NB4 (cell line): ENCODE measurements at places on chromosomes 3 and 15.

- DNase-seq = no peak
Observed at GRCh38 chr3:73403444-73403843, 221.3 kb downstream of the PDZRN3 start.

- DNase-seq = no peak
Observed at GRCh38 chr15:96303503-96304056, 26.9 kb upstream of the NR2F2 start.

- no peak for DNase-seq
Observed at GRCh38 chr3:24220859-24221657, 273.6 kb downstream of the THRB start.

- no peak for DNase-seq
Observed at GRCh38 chr15:91983729-91984340, 130.3 kb downstream of the SLCO3A1 start.

DNA sequence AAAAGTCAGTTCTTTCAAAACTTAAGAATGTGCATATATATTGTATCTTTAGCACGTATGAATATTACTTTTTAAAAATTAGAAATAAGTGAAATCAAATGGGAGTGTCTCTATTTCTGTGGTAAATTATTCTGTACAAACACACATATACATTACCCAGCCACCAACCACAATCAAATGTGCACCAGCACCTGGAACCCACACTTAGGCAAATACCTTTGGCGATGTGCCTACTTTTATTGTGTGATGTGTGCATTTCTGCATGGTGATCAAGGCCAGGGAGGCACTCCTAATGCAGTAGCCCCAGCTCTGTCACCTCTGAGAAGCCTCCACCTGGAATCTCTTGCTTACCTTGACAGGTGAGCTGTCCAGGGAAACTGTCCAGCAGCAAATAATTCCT is 76.9 kb downstream of the PIK3R4 start:
- no peak for DNase-seq

GRCh38 chr3:133608388-133608787 is 34.9 kb downstream of the CDV3 start:
- DNase-seq = no peak

- DNase-seq = no peak
Observed at GRCh38 chr3:43956945-43957344, 266.2 kb downstream of the ABHD5 start.

DNA sequence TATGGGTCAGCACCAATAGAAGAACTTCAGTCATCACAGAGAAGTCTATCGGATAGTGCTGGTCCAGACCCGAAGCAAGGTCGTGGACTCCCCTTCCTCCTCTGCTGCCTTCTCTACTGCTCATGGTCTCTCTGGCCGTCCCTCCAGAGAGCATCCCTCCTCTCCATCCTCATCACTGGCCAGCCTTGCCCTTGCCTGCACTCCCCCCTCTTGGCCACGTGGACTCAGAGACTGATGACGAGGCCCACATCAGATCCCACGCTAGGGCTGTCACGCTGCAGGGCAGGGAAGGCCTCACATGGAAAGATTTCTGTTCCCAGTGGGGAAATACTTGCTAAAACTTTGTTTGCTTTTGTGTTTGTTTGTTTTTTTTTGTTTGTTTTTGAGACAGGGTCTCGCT is 35.3 kb downstream of the IGDCC3 start:
- DNase-seq = no peak

- DNase-seq = peak; percentile 77
Observed at GRCh38 chr3:12405432-12406272, 78.6 kb upstream of the TSEN2 start.

GRCh38 chr15:101158166-101159095 is 93.4 kb downstream of the CHSY1 start:
- DNase-seq = no peak

GRCh38 chr15:99450896-99451358 is 114.9 kb upstream of the MEF2A start:
- peak; percentile 49 for DNase-seq
